ENCODE measurements at places on chromosomes 1 and 21.

- peak; percentile 10 for DNase-seq
Measured at GRCh38 chr1:3186526-3186921, 117.5 kb downstream of the PRDM16 start.

DNA sequence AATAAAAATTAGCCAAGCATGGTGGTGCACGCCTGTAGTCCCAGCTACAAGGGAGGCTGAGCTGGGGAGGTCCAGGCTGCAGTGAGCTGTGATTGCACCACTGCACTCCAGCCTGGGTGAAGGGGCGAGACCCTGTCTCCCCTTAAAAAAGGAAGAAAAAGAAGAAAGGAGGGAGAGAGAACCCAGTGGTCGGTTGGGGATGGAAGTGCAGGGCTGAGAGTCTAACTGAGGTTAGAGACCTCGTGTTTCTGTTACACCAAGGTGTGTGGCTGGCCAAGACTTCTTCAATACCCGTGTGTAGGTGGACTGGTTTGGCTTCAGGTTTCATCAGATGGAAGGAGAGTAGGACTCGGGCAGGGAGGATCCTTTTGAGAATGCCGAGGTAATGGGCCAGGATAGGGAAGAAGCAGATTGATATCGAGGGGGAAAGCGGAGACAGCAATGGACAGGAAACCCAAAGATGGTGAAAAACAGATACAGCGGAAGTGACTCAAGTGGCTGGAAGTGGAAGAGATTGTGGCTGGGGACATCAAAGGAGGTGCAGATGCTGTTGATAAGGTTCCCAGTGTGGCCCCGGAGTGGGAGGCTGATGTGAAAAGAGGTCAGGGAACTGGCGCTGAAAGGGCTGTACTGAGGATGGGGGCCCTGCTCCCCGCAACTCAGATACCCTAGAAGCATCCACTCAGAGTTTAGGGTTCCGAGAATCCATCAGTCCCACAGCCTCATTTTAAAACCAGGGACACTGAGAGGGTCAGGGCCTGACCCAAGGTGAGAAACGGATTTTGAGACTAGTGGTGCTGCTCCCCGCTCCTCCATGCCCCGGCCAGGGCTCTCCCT, 681 bp upstream of the UBXN10 start:
- DNase-seq: no peak

DNA sequence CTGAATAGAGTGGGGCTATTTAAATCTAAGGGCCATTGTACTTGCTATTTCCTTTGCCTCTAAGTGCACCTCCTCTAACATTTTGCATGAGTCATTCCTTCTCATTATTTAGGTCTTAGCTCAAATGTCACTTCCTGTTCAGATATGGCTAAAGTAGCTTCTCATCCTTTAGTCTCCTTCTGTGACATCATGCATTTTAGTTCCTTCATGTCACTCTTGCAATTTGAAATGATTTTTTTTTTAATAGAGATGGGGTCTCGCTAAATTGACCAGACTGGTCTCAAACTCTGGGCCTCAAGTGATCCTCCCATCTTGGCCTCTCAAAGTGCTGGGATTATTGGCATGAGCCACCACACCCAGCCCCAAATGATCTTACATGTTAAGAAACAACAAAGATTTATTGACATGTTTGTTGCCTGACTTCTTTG, 6.6 kb downstream of the TBX19 start:
- DNase-seq: no peak

DNA sequence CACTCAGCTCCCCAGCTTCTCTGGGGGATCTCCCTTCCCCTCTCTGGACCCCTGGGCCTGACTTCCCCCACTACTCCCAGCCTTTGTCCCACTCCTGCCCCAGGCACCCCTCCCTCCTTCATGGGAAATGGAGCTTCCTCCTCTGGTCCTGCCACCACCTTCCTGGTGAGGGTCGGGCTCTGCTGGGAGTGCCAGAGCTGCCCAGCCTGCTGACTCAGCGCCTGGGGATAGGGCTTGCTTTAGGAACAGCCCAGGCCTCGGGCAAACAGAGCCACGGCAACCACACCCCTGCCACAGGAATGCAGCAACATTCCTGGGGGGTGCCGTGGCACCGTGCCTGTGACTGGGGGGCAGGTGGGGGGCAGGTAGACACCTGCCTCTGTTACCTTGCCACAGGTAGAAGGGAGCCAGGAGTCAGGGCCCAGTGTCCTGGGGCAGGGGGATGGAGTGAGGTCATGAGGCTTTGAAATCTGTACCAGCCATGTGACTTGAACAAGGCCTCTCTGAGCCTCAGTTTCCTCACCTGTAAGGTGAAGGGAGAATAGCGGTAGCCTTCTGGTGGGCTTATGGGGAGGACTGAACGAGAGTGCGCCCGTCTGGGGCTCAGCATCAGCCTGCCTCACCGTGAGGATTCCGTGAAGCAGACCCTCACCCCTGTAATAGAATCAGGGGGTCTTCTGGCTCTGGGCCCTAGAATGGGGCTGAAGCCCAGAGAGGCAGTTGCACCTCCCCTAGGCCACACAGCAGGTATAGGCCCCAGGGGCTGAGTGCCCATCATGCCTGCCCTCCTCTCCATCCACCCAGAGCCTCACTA, 17.8 kb upstream of the EPHA2 start:
- no peak for DNase-seq

DNA sequence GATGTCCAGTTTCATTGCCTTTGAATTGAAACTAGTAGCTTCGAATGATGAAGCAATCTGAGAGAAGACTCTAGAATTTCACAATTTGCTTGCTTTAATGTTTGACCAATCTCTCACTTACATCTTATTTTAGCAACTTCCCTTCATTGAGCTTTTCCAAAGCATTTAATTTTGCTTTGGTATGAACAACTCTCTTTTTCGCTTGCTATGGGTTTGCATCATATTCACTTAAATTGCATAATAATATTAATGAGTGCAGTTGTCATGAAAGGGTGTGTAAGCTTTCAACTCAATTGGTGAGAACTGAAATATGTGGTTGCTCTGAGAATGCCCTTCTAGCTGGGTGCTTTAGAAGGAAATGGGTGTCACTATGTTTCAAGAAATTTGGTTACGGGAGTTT, 309.2 kb downstream of the HLX start:
- no peak for DNase-seq

- no peak for DNase-seq
Measured at GRCh38 chr1:212315184-212315583, 30.0 kb downstream of the PPP2R5A start.

DNA sequence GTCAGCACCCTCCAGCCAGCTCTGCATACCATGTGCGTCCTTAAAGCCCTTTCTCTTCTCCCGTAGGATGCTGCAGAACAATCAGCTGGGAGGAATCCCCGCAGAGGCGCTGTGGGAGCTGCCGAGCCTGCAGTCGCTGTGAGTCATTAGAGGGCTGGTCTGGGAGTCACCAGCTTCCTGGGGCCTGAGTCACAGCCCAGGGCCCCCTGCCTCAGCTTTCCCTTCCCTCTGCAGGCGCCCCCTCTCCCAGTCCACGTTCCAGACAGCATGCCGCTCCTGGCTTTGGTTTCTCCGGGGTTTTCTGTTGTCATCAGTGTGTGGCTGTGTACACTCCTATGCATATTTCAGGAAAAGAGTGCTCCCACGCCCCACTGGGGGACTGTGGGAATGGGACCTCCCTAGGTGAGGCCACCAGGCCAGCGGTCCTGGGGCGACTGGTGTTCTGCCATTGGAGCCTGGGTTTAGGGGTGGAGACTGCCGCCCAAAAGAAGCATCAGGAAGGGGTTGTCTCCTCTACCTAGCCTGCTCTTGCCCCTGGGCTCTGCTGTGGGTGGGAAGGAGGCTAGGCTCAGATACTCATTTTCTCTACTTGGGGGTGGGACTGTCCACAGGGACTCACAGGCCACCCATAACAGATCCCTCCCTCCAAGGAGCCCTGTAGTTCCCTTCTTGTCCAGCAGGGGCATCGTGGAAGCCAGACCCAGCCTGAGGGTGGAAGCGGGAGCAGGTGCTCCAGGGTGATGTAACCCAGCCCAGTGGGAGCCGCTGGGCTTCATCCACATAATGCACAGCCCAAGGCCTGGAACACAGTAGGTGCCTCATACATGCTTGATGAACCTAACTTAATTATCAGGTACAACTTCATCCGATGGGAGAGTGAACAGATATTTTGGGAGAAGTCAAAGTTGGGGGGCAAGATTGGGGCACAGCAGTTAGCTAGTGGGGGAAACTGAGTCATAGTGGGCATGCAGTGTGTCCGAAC, 42.5 kb downstream of the LGR6 start:
- peak; percentile 85 for DNase-seq

DNA sequence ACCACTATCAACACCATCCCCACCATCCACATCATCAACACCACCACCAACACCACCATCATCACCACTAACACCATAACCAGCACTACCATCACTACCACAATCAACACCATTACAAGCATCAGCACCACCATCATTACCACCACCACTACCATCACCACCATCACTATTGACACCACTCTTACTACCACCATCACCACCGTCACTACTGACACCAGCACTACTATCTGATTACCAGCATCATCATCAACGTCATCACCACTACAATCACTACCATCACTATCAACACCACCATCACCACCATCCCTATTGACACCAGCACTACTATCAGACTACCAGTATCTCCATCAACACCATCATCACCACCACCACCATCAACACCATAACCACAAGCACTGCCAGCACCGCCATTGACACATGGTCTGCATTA, 106.1 kb upstream of the RUNX3 start:
- no peak for DNase-seq

- peak; percentile 20 for DNase-seq
Measured at GRCh38 chr21:17903029-17903806, 84.1 kb upstream of the C21orf91 start.

DNA sequence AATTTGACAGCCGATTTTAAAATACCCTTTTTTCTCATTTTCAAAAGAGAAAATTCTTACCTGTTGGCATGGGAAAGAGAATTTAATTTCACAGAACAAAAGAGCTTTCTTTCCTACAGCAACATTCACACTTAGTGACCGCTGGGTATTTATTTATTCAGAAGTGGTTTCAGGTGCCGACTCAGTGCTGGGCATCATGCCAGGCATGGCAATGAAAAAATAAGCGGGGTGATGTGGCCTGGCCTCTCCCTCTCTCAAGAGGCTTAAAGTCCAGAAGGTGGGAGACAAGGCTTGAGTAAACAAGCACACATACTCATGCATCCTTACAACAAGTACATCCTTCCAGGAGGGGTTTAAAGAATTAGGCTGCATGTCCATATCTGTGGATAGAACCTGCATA, 4.1 kb upstream of the PCP4 start:
- DNase-seq: no peak

DNA sequence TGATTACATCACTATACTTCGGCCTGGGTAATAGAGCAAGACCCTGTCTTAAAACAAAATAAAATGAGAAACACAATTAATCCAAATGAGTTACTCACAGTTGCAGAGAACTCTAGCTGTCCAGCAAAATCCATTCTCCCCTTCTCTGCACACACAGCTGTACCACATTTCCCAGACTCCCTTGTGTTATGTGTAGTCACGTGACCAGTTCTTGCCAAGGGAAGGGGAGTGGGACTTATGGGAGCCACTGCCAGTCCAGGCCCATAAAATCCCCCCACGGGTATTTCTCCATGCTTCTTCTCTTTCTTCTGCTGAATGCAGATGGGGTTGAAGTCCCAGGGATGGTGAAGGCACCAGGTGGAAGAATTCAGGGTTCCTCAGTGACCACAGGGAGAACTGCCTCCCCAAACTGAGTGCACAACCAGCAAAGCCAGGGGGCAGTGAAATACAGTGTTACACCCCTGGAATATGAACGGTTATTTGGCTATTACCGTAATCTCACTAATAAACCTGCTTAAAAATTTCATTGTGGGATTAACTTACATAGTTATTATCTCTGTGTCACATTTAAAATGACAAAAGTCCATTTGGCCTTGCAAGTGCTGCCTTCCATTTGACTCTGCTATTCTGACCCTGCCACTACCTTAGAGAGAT, 85.6 kb upstream of the FMN2 start:
- no peak for DNase-seq

GRCh38 chr1:66266756-66267155, 267.2 kb upstream of the SGIP1 start:
- no peak for DNase-seq

DNA sequence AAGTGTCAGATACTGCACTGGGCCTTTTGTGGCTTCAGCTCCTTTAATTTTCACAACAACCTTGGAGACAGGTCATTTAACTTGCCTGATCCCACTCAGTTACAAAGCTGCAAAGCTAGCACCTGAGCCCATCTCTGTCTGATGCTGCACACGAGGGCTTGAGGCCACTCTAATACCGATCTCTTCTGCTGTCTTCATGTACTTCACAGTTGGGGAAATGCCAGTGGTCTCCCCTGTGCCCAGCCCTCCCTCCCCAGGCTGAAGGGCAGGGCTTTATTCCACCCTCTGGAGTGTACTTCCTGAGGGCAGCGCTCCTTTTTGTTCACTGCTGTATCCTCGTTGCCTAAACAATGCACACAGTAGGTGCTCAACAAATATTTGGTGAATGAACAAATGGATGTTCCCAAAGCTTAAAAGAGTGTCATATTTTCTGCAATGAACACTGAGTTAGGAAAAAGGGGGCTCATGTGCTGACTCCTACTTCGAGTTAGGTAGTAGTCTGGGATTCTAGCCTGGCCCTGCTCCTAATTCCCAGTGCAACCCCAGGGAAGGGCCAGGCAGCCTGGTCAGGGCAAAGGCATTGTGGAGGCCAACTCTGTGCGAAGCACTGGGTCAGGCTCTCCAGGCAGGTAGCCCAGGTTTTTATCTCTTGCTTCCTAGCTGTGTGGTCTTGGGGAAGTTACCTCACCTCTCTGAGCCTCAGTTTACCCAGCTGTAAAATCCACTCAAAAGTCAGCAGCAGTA, 1.1 kb downstream of the TMCO4 start:
- DNase-seq: no peak

DNA sequence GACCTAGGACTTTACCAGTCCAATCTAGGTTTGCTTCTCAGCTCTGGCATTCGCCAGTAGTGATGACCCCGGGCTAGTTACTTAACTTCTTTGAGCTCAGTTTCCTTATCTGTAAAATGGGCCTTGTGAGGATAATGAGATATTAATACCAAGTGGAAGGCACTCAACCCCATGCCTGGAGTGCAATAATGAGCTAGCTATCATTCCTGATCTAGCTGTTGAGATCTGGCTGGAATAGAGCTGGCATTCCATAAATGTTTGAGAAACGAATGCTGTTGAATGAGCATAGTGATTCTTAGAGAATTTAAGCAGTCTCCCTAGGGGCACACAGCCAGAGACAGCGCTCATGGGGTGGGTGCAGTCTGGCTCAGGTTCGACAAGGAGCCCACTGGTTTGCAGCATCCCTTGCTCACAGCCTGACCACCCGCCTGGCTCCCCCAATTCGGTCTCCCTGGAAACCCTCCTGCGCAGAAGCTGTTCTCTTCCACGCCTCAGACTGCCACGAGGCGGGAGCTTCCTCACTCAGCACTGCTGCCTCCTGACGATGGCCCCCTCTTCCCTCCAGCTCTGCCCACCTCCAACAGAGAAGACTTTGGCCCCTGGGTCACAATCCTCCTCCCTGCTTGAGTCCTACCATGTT, 32.5 kb downstream of the DHCR24 start:
- no peak for DNase-seq

GRCh38 chr1:181105134-181106021, 16.9 kb downstream of the IER5 start:
- peak; percentile 61 for DNase-seq
